Lung (tissue), 17 donors: ENCODE measurements at places on chromosomes 7 and 10. TPM values are rescaled to one million over a fixed set of nuclear protein-coding genes. Genes with fewer than 3 reads are reported as not detected.
A peak's percentile ranks its signal among the peaks of the same experiment; 100 is the strongest.

- no peak overlapping the region for H3K4me3 ChIP-seq
- no peaks in the 10 kb centered on the region for H3K36me3 ChIP-seq
- peak; percentile 97 for DNase-seq
- H3K4me1 ChIP-seq, result peaks cover 27% of the 10 kb centered on the region
- peak overlapping the region; percentile 95 for H3K27ac ChIP-seq
Measured at GRCh38 chr10:63713191-63714144, 192.3 kb downstream of the REEP3 start.

- peak; percentile 29 for DNase-seq
- no peak overlapping the region for H3K27ac ChIP-seq
- no peaks in the 10 kb centered on the region for H3K27me3 ChIP-seq
- no peaks in the 10 kb centered on the region for H3K36me3 ChIP-seq
Measured at GRCh38 chr10:63920926-63921325, 399.7 kb downstream of the REEP3 start.

DNA sequence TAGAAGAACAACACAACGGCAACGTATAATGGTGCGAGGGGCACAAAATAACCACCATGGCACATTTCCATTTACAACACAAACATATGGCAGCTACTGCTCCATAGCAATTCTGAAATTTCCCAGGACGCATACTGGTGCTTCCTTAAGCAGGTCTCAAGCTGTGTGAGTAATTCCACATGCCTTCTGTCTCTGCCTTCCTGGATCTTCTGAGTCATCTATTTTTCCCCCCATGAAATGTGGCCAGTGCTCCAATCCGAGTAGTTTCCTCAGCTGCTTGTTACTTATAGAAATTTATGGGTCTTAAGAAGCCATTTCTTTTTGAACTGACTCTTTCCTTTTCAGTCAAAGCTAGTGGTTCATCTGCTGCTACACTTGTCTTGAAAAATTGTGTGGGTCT lies 256.6 kb upstream of the KLF6 start:
- no peak overlapping the region for H3K4me3 ChIP-seq
- DNase-seq, result no peak

DNA sequence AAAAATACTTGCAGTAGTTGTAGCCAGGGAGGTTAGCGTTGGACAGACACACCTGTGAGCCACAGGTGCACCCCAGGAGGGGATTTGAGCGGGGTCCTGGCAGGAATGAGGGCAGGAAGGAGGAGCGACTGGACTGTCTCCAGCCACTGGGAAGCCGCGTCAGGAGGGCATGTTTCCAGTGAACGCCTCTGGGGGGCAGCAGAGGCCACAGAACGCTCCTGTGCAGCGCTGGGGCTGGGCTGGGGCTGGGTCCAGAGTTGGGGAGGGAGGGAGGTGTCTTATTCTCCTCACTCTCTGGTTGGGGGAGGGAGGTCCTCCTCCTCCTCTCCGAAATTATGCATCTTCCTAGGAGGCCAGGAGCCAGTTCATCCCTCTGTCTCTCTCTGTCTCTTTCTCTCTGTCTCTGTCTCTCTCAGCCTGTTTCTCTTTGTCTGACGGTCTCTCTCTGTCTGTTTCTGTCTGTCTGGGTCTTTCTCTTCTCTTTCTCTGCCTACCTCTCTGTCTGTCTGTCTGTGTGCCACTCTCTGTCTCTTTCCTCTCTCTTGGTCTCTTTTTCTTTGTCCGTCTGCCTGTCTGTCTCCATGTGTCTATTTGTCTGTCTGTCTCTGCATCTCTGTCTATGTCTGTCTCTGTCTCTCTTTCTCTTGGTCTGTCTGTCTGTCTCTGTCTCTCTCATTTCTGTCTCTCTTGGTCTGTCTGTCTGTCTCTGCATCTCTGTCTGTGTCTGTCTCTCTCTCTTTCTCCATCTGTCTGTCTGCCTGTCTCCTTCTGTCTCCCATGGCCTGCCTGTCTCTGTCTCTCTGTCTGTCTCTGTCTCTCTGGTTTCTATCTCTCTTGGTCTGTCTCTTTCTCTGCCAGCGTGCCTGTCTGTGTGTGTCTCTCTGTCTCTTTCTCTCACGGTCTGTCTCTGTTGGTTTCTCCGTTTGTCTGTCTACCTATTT lies 9.9 kb upstream of the PSMG3 start:
- H3K4me3 ChIP-seq, result no peak overlapping the region
- no peaks in the 10 kb centered on the region for H3K36me3 ChIP-seq
- H3K27ac ChIP-seq, result no peak overlapping the region
- DNase-seq, result peak; percentile 69
- H3K27me3 ChIP-seq, result no peaks in the 10 kb centered on the region

DNA sequence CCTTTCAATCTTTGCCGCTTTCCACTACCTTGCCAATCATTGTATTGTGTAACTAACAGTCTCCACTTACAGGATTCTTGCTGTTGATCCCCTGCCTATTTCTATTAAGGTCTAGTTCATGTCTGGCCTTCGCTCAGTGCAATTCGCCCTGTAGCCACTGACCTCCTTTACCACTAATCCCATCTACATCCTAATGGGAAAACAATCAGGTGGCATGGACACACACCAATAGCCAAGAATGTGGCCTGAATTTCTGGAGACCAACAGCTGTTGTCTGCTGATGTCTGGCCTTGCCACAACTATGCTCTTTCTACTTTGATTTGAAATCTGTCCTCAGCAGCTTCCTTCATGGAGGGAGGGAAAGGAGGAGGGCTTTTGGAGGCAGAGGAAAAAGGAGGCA lies 546.2 kb downstream of the SORCS3 start:
- no peaks in the 10 kb centered on the region for H3K27me3 ChIP-seq
- H3K36me3 ChIP-seq, result no peaks in the 10 kb centered on the region
- no peaks in the 10 kb centered on the region for H3K4me1 ChIP-seq
- no peak for DNase-seq
- H3K4me3 ChIP-seq, result no peak overlapping the region

BEND7 gene
- 8.1 TPM for polyA plus RNA-seq

FEZF1 gene
- polyA plus RNA-seq, result not detected

NUTM2E gene
- 0.85 TPM for polyA plus RNA-seq

ACTL6B gene
- polyA plus RNA-seq, result not detected

TSPAN15 gene
- polyA plus RNA-seq, result 47.0 TPM
